Skeletal muscle cell (primary cell): ENCODE measurements at places on chromosomes 13 and 19.
A peak's percentile ranks its signal among the peaks of the same experiment; 100 is the strongest.

DNA sequence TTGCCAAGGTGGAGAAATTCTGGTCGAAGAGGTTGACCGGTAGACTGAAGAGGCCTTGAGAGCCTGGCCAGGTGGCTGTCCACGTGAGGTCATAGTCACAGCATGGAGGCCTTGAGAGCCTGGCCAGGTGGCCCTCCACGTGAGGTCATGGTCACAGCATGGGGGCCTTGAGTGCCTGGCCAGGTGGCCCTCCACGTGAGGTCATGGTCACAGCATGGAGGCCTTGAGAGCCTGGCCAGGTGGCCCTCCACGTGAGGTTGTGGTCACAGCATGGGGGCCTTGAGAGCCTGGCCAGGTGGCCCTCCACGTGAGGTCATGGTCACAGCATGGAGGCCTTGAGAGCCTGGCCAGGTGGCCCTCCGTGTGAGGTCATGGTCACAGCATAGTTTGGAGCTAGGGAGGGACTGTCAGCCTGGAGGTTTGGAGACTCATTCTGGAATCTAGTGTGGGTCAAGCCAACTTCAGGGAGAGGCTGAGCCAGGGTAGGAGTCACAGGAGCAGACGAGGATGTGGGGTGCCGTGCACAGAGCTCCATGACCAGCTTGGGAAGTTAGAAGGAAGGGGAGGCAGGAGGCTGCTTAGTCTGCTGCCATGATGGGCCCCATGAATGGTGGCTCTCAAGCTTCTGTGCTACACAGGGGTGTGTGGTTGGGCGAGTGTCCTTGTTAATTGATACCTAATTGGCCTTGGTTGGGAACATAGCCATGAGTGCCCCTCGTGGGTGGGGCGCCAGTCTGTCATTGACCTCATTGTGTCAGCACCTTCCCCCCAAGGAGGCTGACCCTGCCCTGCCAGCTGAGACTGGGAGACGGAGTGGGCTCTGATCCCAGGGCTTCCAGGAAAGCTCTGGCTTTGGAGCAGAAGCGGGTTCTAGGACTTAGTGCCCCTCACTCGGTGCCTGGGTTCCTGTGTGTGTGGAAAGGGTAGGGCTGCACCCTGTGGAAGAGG, 4.0 kb downstream of the LENG9 start:
- no peak for DNase-seq

- no peak for DNase-seq
Measured at GRCh38 chr19:40278361-40279035, 6.6 kb downstream of the AKT2 start.

DNA sequence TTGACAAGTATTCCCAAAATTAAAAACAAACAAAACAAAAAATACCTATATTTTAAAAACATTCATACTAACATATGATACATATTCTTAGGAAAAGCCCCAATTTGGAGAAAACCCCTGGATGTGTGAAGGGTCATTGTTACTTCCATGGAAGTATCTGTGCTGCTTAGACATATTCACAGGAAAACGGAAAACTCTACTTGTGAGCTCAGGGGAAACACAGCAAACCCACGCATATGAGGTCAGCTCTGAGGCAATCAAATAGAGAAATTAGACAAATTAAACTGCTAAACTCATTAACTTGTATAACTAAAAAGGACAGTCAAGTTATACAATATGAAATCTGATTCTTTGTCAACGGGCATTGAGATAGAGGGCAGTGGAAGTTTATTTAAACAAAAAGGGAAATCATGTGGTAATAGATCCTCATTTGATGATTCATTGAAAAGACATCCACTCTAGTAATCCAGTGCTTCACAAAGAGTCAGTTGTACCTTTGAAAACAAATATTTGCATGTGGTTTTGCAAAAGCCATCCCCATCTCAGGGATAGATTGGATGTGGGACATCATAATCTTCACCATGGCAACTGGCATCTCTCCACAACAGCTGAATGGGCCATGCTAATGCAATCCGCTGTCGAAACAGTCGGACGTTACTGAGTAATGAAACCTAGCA, 423.4 kb downstream of the ITGBL1 start:
- DNase-seq, result peak; percentile 53

DNA sequence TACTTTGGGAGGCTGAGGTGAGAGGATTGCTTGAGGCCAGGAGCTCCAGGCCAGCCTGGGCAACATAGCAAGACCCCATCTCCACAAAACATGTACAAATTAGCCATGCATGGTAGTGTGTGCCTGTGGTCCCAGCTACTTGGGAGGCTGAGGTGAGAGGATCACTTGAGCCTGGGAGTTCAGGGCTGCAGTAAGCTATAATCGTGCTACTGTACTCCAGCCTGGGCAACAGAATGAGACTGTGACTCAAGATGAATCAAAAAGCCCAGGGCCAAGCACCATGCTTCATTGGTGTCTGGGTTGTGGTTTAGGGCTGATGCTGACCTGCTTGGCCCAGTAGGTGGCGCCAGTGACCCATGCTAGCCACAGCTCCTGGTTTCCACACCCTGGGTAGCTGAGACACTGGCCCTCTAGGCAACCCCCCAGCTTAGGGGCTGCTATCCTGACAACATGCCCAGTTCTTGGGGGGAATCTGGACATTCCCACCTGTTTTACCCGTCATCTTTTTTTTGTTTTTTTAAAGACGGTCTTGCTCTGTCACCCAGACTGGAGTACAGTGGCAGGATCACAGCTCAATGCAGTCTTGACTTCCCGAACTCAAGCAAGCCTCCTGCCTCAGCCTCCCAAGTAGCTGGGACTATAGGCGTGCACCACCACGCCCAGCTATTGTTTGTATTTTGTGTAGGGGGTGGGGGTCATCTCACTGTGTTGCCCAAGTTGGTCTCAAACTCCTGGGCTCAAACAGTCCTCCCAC, 5.5 kb downstream of the CCDC124 start:
- DNase-seq, result peak; percentile 31

GRCh38 chr13:78420814-78421213, 182.5 kb downstream of the POU4F1 start:
- no peak for DNase-seq
